ENCODE measurements at places on chromosomes 2 and 18.

DNA sequence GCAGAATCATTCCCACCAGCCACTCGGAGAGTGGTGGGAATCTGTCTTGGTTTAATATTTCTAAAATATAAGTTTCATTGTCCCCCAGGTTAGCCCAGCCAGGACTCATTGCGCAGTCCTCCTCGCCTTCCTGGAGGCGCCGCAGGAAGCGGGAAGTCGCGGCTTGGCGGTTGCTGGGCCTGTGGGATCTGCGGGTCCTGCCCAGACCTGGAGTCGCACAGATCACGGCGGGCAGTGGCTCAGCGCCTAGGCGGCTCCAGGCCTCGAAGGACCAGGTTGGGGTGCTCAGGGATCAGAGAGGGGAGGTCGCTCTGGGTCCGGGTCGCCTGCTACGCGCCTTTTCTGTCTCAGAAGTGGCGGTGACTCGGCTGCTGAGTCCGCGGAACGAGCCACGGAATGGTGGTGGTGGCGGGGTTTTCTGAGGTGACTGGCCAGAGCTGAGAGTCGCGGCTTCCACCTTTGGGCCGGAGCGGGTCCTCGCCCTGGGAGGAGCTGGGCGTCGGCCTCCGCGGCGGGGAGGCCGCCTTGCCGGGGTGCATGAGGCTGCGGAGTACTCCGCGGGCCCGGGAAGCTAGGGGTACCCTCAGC lies 2.6 kb downstream of the HOXD3 start:
- no peak for DNase-seq

- DNase-seq = no peak
These were observed 157.5 kb upstream of the FHL2 start for GRCh38 chr2:105556366-105556765.

DNA sequence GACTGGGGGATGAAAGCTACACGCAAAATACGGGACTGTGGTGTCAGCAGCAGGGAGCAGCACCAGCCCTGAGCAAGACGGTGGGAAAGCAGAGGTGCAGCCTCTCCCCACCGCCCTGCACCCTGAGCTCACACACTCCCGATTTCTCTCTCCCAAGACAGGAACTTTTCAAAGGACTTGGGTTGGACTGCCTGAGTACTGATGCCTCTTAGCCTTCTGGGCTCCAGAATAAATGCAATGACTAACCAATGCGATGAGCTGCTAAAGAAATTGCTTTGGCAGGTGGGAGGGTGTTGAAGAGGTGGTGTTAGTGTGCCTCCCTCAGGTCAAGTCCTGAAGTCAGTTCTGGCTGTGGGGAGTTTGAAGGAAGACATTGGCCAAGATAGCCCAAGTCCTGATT lies 9.6 kb downstream of the TRIM54 start:
- DNase-seq = no peak

DNA sequence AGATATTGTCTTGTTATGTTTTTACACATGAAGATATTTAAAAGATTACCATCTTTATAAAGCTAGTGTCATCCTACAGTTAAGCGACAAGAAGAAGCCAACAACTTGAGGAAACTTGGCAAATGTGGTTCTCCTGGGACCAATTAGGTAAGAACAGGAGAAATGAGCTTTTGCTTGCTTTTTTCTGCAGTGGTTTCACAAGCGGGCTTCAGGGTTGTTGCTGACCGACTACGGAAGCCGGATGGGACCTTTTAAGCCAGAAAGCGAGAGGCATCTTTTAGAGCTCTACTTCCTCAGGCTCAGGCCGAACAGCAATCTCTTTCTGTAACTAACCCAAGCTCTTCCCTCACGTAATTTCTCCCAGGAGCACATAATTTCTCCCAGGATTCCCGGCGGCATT lies 256.5 kb downstream of the CNTNAP5 start:
- DNase-seq = no peak

DNA sequence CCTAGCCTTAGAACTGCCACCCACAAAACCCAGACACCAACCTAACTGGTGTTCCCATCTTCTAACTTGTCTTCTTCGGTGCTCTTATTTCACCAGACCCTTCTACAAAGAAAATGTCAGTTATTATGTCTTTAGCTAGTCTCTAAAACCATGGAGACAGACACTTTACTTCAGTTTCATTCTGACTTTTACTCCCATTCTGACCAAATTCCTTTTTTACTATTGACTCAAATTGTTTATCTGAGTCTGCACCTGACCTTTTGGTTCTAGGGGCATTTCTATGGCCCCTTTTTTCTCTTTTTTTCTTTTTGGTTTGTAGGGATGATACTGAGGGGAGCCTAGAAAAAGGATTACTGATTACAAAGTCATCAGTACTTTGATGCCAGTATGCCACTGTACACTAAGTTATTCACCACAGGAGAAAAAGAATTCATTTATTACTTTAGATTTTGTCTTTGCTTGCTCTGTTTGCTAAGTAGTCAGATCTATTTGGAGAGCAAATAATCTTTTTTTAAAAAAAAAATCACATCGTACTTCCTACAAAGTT lies 6.8 kb upstream of the SLC1A4 start:
- DNase-seq = no peak

GRCh38 chr2:43482961-43483360 lies 112.9 kb downstream of the THADA start:
- DNase-seq = no peak

GRCh38 chr18:33745871-33746545 lies 168.0 kb downstream of the ASXL3 start:
- peak; percentile 100 for DNase-seq

DNA sequence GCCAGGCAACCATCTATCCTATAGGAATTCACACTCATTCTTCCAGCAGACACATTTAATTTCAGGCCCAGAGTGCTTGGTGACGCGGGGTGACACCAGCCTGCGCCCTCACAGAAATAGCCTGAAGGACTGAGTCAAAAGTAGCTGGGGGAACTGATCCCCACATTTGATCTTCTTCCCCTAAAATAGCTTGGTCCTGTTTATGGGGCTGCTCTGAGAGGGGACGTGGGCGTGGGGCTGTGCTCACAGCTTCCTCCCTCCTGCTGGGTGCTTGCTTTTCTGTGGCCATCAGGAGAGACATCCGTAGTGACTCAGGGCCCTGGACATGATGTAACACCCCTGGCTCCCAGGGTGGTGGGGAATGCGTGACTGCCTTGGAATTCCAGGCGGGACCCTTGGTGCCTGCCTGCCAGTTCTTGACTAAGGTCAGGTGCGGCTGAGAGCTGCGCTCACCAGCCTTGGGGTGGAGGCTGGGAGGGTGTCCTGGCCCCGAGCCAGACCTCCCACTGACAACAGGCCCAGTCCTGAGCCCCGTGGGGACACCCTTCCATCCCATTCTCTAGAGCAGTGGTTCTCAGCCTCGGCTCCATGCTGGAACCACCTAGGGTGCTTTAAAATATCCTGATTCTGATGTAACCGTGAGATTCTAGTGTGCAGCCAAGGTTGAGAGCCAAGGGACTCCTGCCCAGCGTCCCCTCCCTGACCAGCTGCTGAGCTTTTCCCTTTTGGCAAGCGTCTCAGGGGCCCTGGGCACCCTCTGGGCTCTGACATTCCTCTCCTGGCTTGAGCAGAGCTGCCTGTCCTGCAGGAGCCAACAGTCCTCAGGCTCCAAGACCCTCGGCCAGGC lies 47.4 kb upstream of the SMAD7 start:
- no peak for DNase-seq

GRCh38 chr2:199484927-199485326 lies 27.2 kb upstream of the SATB2 start:
- peak; percentile 31 for DNase-seq

DNA sequence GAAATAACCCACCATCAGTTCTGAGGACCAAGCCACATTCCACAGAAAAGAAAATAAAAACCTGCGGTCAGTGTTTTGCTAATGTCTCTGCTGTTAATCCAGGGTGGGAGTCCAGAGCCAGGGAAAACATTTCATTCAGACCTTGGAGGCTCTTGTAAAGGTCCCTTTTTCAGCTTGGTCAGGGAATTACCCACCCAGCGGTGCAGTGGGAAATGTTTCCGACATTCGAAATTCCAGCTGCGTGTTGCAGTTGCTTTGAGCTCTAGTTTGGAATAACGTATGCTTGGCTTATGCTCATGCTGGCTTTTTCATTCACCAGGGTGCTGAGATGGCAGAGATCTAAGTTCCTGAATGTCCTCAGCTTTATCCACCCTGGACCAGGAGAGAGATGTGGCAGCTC lies 219.1 kb downstream of the TRIB2 start:
- DNase-seq = no peak

- DNase-seq = no peak
These were observed 209.1 kb downstream of the HRH4 start for GRCh38 chr18:24669502-24669901.

DNA sequence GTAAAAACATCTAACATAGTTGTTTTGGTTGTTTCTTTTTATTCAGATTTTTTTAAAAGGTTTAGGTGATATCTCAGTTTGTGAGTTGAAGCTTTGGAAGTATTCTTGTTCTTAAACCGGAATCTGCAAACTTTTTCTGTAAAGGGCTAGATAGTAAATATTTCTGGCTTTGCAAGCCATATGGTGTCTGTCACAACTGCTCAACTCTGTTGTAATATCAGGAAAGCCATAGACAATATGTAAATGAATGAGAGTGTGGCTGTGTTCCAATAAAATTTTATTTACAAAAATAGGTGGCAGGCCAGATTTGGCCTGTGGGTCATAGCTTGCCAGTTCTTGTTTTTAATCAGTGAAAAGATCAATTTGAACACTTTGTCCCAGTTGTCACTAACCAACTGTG lies 134.1 kb downstream of the CNTNAP5 start:
- DNase-seq = no peak

- DNase-seq = no peak
These were observed 14.4 kb upstream of the ITM2C start for GRCh38 chr2:230850358-230850658.

DNA sequence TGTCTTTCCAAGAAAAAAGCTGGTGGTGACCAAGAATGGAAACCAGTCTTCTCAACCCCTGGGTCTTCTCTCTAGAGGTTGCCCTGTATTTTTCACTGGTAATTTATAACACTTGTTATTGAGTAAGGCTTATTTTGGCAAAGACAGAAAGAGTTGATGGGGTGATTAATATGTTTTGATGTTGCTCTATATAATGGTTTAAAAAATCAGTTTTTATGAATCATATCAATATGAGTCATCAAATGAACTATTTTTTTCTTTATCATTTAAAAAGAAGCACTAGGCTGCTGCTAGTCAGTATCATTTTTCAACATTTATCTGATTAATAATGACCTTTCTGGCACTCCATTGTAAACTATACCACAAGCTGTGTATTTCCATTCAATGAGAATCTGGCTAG lies 1142.2 kb downstream of the LRP1B start:
- no peak for DNase-seq

DNA sequence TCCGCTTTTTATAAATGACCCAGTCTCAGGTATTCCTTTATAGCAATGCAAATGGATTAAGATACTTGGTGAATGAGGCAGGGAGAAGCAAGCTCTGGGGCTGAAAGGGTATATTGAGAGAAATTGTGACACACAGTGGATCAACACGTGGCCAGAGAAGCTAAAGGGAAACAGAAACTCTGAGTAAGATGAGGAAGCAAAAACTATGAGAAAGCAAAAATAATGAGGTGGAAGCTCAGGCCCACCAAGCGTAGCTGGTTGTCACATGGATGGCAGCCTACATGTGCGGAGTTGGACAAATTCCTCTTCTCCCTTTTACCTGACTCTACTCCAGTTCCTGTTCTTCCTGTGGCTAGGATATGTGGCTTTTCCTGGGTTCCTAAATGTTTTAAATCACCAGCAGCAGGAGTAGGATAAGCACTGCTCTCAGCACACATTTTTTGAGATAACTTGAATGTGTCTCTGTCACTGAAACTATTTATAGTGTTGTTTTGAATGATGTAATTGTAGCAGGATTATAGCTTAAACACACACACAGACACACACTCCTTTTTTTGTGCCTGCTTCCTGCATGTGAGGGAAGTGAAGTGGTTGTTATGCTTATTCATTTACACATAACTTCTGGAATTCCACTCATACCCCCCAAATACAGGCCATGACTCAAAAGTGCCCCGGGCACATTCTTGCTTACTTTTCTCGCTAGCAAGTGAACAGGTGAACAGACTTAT lies 30.1 kb upstream of the EPC2 start:
- DNase-seq = no peak

DNA sequence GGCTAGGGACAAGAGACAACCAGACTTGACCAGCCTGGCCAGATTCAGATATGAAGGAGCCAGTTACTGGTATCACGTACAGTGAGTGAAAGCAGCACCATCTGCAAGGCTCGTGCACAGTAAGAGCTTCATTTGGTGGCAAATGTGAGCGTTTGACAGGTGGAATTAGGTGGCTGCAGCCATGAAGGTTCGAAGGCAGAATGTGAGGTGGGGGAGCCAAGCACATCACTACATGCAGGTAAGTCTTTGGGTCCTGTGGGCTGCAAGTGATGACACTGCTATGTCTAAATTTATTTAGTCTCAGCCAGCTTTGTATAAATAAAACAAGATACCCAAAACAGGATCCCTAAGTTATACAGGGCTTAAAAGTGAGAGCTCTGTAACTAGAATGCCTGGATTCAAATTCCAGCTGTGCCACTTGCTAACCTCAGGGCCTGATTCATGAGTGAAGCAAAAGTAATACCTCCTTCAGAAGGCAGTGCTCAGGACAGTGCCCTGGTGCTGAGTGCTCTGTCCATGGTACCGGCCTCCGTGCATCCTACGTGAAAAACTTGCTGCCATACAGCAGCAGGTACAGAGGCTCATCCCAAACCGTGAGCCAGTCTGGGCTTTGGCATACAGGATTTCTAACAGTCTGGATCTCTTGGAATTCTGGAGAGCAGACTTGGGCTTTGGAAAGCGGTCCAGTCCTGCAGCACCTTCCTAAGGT lies 18.6 kb downstream of the DDX18 start:
- DNase-seq = no peak

DNA sequence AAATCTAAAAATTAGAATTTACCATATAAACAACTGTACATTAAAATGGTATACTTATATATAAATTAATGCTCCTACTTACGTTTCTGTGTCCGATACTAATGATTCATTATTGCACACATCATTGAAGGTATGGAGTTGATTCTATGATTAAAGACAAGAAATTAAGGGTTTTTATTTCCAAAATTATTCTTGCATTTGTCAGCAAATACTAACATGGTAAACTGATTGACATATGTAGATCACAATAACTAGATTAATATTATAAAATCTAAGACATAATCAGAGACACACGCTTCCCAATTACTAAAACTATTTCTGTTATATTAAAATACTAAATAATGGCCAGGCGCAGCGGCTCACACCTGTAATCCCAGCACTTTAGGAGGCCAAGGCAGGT lies 92.6 kb downstream of the USP34 start:
- DNase-seq = no peak

GRCh38 chr2:42930025-42930581 lies 137.7 kb upstream of the HAAO start:
- DNase-seq = no peak

DNA sequence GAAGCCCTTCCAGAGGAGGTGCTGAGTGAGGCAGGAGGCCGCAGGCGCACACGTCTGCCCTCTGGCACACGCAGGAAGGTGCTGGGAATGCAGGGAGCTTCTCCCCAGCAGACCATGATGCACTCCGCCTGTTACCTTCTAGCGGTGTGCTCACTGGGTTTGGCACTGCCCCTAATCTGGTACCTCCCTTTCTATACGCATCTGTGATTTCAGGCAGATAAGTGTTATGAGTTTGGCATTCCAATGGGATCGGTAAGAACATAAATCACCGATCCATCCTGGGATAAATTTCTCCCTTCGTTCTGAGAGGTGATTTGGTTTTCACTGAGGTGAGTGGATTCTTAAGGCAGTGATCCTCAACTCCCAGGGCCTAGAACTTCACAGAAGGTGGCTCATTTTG lies 34.6 kb downstream of the ODC1 start:
- DNase-seq = no peak
